T-cell (primary cell): ENCODE measurements at places on chromosomes 1 and 21.

DNA sequence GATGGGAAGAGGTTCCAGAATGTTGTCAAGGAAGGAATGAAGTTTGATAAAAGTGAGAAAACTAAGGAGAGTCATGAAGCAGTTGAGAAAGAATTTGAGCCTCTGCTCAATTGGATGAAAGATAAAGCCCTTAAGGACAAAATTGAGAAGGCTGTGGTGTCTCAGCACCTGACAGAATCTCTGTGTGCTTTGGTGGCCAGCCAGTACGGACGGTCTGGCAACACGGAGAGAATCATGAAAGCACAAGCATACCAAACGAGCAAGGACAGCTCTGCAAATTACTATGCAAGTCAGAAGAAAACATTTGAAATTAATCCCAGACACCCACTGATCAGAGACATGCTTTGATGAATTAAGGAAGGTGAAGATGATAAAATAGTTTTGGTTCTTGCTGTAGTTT, 142.8 kb downstream of the CDC7 start:
- no peak for DNase-seq

- DNase-seq, result no peak
Measured at GRCh38 chr21:16569679-16570078, 839.9 kb downstream of the USP25 start.

DNA sequence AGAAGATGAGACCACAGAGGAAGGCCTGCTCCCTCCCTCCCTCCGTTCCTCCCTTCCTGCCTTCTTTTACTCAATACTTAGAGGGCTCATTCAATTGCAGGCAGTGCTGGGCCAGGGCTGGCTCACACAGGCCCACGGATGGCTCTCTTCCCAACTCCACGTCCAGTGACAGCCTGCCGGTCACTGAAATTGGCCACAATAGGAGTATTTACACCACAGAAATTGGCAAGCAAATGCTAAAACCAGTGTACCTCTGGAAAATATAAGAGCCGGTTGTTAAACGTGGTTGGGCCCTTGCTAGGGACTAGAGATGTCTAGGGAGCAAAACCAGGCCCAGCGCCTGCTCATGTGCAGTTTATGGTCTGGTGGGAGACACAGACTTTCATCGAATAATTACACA, 72.4 kb upstream of the TMEM51 start:
- no peak for DNase-seq

DNA sequence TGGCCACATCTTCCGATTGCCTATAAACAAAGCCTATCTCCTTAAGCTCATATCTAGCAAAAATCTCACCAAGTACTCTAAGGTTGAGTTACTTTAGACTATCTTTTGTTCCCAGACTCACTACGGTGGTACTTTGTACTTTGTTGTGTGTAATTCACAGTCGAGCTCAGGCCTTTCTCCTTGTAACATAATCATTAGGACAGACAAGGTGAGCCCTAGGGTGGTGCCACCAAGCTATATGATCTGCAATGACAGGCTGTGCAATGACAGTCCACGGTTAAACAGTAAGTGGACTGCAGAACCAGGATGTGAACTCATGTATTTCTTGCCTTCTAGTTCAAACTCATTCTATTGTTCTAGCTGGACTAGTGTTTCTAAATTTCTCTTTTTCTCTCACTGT, 132.2 kb downstream of the UBE2U start:
- DNase-seq, result no peak

DNA sequence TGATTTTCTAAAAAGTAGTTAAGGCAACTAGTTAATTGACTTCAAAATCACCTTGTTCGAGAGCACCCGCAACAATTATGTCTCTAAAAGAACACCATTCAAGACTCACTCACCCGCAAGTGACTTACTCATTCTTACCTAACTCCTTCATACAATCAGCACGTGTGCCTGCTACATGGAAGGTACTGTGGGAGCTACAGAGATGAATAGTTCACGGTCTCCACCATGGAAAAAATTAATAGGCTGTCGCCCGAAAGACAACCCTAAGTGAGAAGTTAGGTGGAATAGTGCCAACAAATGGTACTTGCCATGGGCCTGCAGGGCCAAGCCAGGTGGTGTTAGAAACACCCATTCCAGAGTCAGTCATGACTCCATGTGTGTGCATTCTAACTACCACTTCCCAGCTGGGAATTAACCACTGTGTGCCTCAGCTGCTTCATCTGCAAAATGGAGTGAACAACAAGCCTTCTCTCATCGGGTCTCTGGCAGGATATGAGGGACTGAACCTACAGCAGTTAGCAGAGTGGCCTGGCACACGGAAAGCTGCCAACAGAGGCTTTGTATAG, 7.1 kb downstream of the SSBP3 start:
- no peak for DNase-seq

DNA sequence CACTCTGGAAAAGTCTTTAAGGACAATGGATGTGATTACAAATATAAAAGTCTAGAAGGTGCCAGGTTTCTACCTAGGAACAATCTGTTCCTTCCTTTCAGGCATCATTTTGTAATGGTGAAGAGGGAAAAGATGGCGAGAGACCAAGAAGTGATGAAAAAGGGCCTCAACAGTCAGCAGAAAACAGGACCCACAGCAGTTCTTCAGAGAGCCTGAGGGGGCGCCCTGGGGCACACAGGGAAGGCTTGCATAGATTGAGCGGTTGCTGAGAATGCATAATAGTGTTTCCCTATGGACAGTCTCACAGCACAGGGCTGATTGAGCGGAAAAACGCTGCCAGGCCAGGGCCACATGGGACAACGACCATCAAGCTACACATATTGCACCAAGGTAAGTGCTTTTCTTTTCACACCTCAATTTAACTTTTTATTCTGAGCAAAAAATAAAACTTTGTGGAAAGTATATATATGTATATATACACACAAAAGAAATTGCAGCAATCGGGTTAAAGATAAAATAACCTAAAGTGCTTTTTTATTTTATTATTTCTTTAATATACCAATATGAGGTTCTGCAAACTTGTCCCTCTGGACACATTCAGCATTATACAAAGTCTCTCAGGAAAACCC, 3.1 kb upstream of the YRDC start:
- peak; percentile 54 for DNase-seq

- DNase-seq, result no peak
Measured at GRCh38 chr1:60589046-60589748, 493.2 kb upstream of the NFIA start.

DNA sequence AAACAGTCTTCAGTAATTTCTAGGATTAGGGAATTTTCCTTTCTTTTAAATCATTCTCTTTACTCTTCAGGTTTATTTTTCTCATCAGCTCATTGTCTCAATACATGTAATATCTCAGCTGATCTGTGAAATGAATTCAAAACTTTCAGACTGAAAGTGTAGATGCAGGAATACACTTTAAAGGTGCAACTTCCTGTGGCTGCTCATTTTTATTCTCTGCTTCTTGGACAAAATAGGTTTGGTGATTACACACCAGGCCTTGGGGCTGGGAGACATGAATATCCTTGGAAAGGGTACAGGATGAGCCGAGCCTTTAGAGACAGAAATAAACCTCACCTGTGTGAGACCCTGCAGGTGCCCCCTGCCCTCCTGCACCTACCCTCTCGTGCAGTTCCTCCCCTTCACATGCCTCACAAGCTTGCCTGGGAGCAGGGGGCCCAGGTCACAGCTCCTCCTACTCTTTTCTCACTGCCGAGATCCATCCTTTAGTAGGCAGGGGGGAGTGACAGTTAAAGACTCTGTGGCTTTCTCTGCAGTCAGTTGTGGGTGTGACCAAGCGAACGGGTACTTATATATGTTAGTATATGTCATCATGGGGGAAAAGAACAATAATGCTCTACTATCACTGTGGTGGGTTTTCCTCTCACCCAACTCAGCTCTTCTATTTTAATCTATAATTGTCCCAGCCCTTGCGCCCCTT, 23.6 kb downstream of the XCL2 start:
- peak; percentile 48 for DNase-seq

DNA sequence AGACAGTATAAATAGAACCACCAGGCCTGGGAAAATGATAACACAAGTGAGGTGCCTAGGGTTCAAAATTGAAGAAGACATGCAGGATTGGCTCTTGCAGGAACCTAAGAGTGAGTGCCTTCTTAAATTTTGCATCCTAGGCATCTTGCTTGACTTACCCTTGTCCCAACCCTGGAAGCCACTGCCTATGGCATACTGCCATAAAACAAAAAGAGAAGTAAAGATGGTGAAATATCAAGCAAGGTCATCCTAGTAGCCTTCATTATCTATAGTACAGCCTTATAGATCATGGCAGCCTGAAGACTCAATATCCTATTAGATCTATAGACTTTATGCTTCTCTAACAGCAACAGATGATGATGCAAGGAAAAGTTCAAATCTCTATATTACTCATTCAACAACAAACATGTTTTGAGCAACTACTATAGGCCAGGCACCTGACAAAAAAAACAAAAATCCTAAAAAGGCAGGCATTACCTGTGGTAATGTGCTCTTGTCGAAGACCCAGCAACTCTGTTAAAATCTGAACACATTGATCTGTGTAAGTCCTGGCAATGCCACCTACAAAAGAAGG, 6.3 kb downstream of the AP4B1 start:
- no peak for DNase-seq

DNA sequence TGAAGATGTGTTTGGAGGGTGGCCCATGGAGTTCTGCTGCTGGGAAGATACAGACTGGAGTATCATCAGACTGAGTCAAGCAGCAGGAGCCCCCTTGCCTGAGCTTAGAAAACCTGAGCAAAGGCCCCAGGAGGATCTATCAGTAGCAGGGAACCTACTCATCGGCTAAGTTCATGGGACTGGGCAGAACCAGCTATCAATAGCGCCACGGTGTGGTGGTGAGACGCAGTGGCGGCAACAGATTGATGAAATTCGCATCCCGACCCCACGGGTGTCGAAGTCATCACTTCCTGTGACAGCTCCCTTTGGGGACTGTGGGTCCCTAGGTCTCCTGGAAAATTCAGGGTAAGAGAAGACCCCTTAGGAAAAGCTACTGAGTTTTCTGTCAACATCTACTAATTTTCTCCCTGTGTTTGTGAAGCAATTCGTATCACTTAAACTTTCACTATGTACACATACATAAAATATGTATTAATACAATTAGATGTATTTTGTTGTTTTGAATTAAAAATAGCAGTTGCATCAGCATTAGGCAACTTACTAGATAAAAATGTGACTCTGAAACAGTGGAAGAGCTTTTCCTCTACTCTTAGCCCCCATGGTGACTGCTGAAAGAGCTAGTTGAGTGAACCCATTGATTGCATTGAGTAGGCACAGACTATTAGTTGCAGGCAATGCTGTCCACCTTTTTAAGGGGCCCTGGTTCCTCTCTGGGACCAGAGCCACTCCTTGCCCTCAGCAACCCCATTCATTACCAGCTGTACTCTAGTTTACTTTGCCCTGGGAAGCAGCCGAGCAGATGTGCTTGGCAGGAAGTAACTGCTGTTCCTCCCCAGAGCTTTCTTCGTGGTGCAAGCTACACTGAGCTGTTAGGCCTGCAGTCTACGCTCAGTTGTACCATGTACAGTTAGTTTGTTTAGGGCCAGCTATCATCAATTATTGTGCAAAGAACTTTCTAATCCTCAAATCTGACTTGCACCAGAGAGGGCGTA, 7.3 kb upstream of the CACNA1S start:
- peak; percentile 42 for DNase-seq

GRCh38 chr1:205547936-205548827, 43.7 kb downstream of the CDK18 start:
- DNase-seq, result no peak

DNA sequence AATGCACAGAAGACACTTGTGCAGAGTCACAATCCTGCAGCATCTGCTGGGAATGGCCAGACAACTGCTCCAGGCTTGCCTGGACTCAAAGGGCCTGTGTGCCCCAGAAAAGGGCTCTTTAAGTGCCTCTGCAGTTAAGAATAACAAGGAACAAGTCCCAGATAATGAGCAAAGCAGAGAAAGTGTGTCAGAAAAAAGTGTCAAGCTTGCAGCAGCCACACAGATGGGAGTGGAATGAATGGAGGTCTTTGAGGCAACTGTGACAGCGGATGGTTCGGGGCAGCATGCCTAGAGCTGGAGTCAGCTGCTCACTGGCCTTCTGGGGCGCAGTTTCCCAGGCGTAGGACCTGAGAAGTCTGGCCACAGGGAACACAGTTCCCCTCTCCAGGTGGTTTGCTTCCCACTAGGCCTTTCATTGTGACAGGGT, 5.1 kb downstream of the PARP1 start:
- DNase-seq, result no peak

GRCh38 chr1:22789356-22789994, 78.8 kb downstream of the EPHB2 start:
- no peak for DNase-seq

- peak; percentile 43 for DNase-seq
Measured at GRCh38 chr1:156295391-156295947, at the start of gene GLMP. TSS of gene GLMP (minus strand) at chr1:156295679. CDS start at chr1:156295645, 34 bp downstream.

GRCh38 chr1:222970711-222971110, 155.9 kb downstream of the DISP1 start:
- no peak for DNase-seq

GRCh38 chr21:38790961-38791360, 14.8 kb upstream of the ETS2 start:
- DNase-seq, result no peak

GRCh38 chr1:155389826-155390225, 69.1 kb downstream of the RUSC1 start:
- no peak for DNase-seq

- DNase-seq, result peak; percentile 55
Measured at GRCh38 chr1:11749203-11749689, 12.7 kb upstream of the C1orf167 start.

DNA sequence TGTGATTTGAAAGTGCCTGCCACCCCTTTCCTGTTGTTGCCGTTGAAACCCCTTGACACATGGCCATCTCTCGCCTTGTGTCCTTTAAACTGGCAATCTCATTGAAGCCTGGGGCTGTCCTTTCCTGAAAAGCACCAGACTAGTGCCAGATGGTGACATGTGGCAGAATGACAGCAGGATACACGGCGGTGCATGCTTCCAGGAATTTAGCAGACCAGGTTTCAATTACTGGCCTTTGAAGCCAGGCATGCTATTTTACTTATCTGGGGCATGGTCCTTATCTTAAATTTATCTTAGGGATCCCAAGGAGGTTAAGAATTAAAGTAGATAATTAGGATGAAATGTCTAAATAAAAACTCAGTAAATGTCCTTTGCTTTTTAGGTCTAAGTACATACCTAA, 15.2 kb downstream of the PLPPR4 start:
- no peak for DNase-seq

DNA sequence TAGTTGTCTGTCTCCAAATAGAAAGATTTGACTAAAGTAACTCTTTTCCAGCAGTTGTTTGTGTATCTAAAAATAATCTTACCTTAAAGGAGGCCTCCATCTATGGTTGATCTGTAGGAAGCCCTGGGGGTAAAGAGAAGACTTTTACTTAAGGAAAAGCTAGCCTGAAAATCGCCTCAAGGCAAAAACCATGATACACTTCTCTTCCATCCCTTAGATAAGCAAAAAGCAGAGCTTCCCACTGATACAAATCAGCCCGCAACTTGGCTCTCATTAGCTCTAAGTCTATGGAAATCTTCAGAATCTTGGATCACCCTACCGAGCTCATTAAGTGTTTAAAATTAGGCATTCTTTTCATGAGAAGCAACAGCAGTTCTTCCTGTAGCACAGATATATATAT, 576.9 kb upstream of the PTBP2 start:
- DNase-seq, result no peak

GRCh38 chr1:96472471-96472870, 249.1 kb upstream of the PTBP2 start:
- no peak for DNase-seq

- no peak for DNase-seq
Measured at GRCh38 chr1:13832100-13832499, 132.1 kb downstream of the PRDM2 start.
